ENCODE measurements at places on chromosomes 1 and 21. TPM values are rescaled to one million over a fixed set of nuclear protein-coding genes. Genes with fewer than 3 reads are reported as not detected.

DNA sequence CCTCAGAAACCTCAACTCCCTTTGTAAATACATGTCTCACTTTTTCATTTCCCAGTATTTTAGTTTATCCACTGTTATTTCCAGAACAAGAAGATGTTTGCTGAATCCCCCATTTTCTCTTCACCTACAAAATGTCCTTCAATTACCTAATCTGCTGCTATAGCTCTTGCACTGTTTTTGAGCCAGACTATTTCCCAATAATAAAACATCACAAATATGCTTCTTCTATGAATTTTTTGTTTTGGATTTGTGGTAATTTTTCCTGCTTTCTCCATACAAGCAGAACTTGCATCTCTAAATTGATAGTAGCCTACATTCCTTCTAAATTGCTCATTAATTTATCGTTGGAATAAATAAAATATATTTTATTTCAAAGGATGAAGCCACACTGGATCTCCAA, 199.6 kb upstream of the C1orf87 start:
- DNase-seq, result no peak
- H3K27me3 ChIP-seq, result no peaks in the 10 kb centered on the region
- no peak overlapping the region for H3K4me3 ChIP-seq
- no peak overlapping the region for H3K27ac ChIP-seq
- H3K4me1 ChIP-seq, result no peaks in the 10 kb centered on the region

DNA sequence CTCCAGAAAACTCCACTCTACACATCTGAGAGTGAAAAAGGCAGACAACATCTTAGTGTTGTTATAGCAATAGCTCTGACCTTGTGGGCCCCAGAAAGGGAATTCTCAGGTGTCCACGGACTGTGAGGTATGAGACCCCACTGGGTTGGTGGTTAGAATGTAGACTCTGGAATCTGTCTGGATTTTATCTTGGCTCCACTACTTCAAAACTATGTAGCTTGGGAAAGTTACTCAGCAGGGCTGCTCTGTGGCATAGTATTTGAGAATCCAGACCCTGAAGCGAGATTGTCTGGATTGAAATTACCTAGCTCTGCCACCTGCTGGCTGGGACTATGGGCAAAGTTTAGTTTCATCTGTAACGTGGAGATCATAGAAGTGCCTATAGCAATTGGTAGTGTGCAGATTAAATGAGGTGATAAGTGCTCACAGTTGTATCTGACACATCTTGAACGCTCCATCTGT, 25.8 kb downstream of the PRDM2 start:
- H3K27ac ChIP-seq, result no peak overlapping the region
- peak; percentile 71 for DNase-seq
- peaks cover 46% of the 10 kb centered on the region for H3K4me1 ChIP-seq
- H3K36me3 ChIP-seq, result peaks cover 6% of the 10 kb centered on the region

DNA sequence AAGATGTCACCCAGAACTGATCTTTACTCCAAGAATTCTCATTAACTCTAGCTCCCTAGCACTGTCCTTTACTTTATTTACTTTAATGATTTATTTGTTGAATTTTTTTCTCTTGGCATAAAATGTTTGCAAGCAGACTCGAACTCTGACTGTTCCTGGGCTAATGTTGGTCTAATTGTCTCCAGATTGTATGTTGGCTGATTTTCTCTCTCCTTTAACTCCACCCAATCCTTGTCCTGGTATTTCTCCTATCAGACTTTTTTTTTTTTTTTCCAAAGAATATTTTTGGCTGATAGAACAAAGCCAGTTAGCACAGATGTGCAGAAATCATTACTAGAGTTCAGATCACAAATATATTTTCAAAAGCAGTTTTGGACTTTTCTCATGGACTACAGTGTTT, 82.6 kb downstream of the ATF6 start:
- no peak overlapping the region for H3K27ac ChIP-seq
- no peaks in the 10 kb centered on the region for H3K4me1 ChIP-seq
- peaks cover 48% of the 10 kb centered on the region for H3K36me3 ChIP-seq
- no peak overlapping the region for H3K4me3 ChIP-seq
- no peaks in the 10 kb centered on the region for H3K27me3 ChIP-seq
- DNase-seq, result no peak

GRCh38 chr1:227576189-227576588, 12.8 kb downstream of the ZNF678 start:
- H3K36me3 ChIP-seq, result peaks cover 34% of the 10 kb centered on the region
- no peaks in the 10 kb centered on the region for H3K4me1 ChIP-seq
- H3K4me3 ChIP-seq, result no peak overlapping the region
- no peaks in the 10 kb centered on the region for H3K27me3 ChIP-seq

DNA sequence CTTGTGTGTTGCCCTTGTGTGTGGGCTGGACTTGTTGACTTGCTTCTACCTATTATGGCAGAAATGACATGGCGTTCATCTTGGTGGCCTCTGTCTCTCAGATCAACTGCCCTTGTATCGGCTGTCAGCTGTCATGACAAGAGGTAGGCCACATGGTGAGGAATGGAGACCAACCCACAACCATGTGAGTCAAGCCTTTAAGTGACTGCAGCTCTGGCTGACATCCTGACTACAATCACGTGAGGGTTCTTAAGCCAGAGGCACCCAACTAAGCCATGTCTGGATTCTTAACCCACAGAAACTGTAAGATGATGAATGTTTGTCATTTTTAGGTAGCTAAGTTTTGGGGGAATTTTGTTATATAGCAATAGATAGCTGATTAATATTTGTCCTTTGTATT, 82.1 kb downstream of the KCND3 start:
- no peak for DNase-seq
- H3K4me1 ChIP-seq, result peaks cover 2% of the 10 kb centered on the region
- no peak overlapping the region for H3K27ac ChIP-seq

- no peak for DNase-seq
- H3K27me3 ChIP-seq, result no peaks in the 10 kb centered on the region
- H3K4me1 ChIP-seq, result peaks cover under 1% of the 10 kb centered on the region
- H3K4me3 ChIP-seq, result no peak overlapping the region
- H3K36me3 ChIP-seq, result no peaks in the 10 kb centered on the region
Observed at GRCh38 chr21:39046236-39046916, 136.9 kb downstream of the PSMG1 start.

GRCh38 chr21:28337315-28337714, 655.4 kb downstream of the LTN1 start:
- no peak overlapping the region for H3K27ac ChIP-seq
- H3K4me1 ChIP-seq, result no peaks in the 10 kb centered on the region
- no peak for DNase-seq
- no peaks in the 10 kb centered on the region for H3K27me3 ChIP-seq

DNA sequence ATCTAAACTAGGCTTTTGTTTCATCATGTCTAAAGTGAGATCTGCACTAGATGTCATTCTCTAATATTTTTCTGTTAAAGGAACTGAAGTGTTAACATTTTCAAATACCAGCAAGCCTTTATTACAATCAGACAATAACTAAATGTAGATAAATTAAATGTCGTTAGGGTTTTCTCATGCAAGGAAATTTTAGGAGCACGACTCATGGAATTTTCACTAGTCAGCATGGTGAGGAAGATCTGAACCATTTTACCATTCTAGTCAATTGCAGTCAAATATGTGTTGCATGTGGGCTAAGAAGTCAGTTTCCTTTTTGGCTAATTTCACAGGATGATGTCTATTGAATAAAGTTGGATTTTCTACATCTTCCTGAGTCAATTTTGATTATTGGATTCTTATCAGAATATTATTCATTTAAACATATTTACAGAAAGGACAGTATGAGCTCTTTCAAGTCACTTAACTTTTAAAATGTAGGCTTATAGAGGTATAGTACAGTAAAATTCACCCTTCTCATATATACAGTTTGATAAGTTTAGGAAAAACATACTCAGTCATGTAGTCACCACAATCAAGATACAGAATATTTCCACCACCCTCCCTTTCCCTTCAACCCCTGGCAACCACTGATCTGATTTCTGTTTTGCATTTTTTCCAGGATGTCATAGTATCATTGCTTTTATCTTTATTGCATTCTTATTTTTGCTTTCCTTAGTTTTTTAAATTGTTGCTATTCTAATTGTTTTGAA, 9.2 kb downstream of the GCSAML start:
- no peak for DNase-seq
- no peaks in the 10 kb centered on the region for H3K27me3 ChIP-seq
- no peaks in the 10 kb centered on the region for H3K4me1 ChIP-seq
- H3K36me3 ChIP-seq, result no peaks in the 10 kb centered on the region

DNA sequence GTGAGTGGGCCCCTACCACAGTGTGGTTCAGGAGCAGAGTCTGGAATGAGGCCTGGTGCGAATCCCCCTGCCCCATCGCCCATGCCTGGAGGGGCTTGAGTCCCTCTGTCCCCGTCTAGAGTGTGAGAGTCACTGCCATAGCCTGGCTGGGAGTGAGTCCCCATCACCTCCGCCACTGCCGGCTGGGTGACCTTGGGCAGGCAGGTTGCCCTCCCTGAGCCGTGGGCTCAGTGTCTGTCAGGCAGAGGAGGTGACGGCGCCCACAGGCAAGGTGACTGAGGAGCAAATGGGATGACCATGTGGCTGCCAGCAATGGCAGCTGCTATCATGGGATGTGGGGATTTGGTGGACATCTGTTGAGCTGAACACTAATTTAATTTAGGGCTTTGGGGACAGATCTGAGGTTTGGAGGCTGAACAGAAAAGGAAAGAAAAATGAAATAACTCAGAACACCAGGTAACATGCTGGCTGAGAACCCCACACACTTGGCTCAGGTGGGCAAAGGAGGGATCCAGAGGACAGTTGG, 38.1 kb upstream of the GPR153 start:
- H3K27me3 ChIP-seq, result no peaks in the 10 kb centered on the region
- no peak overlapping the region for H3K27ac ChIP-seq
- H3K4me1 ChIP-seq, result peaks cover 6% of the 10 kb centered on the region
- H3K36me3 ChIP-seq, result peaks cover 5% of the 10 kb centered on the region
- no peak for DNase-seq

DNA sequence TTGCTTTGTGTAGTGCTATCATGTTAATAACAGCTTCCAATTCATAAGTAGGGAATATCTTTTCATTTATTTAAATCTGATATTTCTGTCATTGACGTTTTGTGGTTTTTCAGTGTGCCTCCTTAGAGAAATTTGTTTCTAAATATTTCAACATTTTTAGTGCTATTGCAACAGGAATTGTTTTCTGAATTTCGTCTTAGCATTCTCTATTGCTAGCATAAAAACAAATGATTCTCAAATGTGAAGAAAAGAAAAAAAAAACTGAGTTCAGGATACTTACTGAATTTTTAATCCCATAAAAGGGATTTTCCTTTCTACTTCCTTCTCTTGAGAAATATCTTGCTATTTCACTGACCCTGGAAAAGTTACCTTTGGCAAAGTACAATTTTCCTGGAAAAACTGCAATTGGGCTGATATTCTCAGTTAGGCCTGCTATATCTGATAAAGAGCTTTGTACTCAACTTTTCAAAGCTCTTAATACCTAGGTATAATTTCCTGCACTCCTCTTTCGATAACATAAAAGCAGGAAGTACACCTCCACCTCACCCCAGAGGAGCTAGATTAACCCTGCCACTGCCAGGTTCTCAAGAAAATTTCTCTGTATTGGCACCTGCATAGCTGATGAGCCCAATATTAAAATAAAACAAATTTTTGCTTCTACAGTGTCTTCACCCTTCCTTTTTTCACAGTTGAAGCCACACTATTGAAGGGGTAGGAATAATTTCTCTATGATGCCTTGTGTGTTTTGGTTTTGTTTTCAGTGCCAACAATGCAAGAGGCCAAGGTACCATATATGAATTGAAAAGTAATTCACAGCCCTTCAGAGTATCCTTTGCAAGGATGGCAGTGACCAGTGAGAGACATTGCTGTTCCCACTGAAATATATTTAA, 35.6 kb downstream of the PTPN14 start:
- peak overlapping the region; percentile 14 for H3K4me3 ChIP-seq
- H3K36me3 ChIP-seq, result no peaks in the 10 kb centered on the region
- no peak overlapping the region for H3K27ac ChIP-seq
- H3K4me1 ChIP-seq, result peaks cover 8% of the 10 kb centered on the region

DNA sequence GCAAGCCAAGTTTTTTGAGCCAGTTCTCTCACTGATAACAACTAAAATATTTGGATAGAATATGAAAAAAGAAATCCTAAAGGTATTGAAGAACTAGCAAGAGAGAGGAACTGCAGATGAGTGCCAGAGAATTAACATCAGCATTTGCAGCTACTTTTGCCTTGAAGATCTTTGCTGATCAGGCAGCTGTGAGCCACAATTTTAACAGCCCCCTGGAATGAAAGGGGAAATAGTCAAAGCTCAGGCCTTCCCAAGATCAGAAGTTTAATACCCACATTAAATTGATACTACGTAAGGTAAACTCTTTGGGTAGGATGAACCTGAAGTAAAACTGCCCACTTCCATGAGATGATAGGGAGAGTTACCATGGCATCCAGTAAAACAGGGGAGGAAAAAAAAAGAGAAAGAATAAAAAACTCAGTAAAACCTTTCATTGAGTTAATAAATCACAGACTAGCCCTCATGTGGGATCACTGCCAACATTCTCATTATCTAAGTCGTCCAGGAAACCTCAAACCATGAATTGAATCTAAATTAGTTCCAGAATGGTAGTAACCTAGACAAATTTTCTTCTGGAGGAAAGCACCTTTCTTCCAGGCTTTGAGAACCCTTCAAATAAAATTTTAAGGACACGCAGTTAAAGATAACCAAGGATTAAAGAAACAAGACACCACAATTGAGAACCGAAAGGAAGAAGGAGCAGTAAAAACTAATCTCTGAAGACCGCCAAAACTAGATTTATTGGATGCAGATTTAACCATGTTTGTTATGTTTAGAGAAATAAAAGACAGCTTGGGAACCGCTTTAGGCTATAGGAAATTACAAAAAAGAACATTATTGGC, 28.3 kb downstream of the SCP2 start:
- H3K4me3 ChIP-seq, result no peak overlapping the region
- H3K36me3 ChIP-seq, result peaks cover 10% of the 10 kb centered on the region
- no peaks in the 10 kb centered on the region for H3K27me3 ChIP-seq
- DNase-seq, result no peak

GRCh38 chr1:197696372-197696771, 78.9 kb downstream of the DENND1B start:
- H3K27me3 ChIP-seq, result no peaks in the 10 kb centered on the region
- no peak overlapping the region for H3K27ac ChIP-seq
- peaks cover 10% of the 10 kb centered on the region for H3K36me3 ChIP-seq
- DNase-seq, result no peak

Gene KRTAP19-1
- not detected for total RNA-seq

Gene CD1B
- not detected for total RNA-seq

Gene ZNF648
- total RNA-seq, result not detected

Gene TSPAN1
- total RNA-seq, result not detected

Gene CAMK2N1
- 0.37 TPM for total RNA-seq

Gene NPHS2
- total RNA-seq, result not detected

Gene KCNA3
- 67.0 TPM for total RNA-seq

All from activated CD4-positive, alpha-beta T cell treated with anti-CD3 and anti-CD28 coated beads, Interleukin-2, amount 10 ng/mL, durations not matched to agents 7 days and 5 days (primary cell).